Fibroblast of the conjunctiva (primary cell): ENCODE measurements at places on chromosomes 2 and 18.

DNA sequence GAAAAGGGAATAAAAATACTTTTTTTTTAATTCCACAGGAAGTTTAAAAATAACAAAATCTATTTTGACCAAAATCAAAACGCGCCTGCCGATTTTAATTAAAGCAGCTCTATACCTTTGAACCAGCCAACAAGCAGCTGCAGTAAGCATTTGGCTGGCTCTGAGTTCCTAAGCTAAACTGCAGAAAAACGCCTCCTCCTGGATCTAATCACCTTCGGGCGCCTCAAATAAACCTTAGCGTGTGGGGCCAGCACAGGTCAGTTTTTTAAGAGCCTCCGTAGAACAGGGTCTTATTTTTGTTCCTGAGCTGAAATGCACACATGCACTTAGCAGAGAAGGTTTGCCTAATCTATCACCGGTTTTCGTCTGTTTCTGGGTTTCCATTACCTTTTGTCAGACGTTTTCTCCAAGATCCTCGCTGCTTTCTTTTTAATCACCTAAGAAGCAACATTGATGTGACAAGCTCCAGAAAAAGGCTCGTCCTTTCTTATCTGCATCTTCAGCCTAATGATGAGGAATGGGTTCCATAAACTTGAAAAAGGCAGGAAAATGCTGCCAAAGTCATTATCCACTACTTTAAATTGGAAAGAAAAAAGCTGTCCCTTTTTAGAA is 64.7 kb upstream of the HNRNPA3 start:
- no peak for DNase-seq

DNA sequence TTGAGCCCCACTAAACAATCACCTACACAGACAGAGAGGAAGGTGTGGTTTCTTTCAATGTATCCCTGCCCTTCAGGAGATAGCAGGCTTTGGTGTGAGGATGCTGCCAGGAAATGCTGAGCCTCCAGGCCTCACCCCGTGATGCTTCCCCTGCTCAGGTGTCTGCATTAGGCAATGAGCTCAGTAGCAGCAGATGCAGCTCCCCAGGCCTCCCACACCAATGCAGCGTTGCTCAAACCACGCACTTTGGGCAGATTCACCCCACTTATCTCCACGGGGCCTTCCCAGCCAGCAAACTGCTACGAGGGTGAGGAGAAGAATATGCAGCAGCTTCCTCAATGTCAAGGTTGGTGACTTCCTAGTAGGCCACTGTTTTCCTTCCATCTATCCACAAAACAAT is 229.3 kb upstream of the PXDN start:
- no peak for DNase-seq

- no peak for DNase-seq
Observed at GRCh38 chr2:134795765-134796164, 42.7 kb upstream of the ACMSD start.

- DNase-seq: no peak
Observed at GRCh38 chr18:26556573-26556972, 8.2 kb upstream of the KCTD1 start.

- DNase-seq: no peak
Observed at GRCh38 chr2:12436483-12436882, 280.3 kb upstream of the TRIB2 start.

DNA sequence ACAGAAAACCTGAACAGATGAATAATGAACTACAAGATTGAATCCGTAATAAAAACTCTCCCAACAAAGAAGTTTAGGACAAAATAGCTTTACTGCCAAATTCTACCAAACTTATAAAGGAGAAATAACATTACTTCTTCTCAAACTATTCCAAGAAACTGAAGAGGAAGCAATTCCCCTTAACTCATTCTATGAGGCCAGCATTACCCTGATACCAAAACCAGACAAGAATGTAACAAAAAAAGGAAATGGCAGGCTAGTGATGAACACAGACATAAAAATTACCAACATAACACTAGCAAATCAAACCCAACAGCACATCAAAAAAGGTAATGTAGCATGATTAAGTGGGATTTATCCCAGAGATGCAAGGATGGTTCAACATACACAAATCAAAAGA is 213.7 kb upstream of the FOSL2 start:
- DNase-seq: no peak

GRCh38 chr2:127428815-127429109 is 10.5 kb downstream of the PROC start:
- DNase-seq: no peak

DNA sequence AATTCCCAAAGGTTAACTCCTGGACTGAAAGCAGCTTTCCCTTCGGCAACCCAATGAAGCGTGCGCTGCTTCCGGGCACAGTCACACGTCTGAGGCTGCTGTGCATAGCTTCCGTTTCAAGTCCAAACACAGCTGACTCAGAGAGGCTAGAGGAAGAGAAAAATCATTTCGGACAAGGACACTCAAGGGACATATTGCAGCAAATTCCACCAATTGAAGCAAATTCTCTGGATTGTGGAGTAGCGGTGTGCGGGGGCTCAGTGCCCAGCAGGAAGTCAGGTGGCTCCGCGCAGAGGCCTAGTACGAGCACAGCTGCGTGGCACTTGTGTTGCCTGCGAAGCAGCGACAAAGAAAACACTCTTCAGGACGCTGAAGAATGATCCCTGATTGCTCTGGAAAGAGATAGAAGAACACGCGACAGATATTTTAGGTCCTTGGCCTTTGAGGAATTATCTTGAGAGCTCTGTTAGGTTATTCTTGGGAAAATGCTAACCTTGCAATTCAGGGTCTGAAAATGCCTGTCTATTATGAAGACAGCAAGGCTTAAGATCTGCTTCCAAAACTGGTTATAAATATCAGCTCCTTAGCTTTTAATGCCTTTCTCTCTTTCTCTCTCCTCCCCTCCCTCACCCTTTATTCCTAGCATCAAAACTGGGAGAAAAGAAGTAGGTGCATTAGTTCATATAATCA is 352.6 kb upstream of the DLGAP1 start:
- DNase-seq: no peak

GRCh38 chr2:121611730-121612705 is 37.2 kb downstream of the CLASP1 start:
- no peak for DNase-seq

DNA sequence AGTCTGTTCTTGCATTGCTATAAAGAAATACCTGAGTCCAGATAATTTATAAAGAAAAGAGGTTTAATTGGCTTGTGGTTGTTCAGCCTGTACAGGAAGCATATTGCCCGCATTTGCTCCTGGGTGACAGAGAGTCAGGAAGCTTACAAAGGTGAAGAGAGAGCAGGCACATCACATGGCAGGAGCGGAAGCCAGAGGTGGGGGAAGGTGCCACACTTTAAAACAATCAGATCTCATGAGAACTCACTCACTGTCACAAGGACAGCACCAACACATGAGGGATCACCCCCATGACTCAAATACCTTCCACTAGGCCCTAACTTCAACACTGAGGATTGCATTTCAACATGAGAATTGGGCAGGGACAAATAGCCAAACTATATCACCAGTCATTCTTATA is 124.8 kb upstream of the COL5A2 start:
- no peak for DNase-seq

DNA sequence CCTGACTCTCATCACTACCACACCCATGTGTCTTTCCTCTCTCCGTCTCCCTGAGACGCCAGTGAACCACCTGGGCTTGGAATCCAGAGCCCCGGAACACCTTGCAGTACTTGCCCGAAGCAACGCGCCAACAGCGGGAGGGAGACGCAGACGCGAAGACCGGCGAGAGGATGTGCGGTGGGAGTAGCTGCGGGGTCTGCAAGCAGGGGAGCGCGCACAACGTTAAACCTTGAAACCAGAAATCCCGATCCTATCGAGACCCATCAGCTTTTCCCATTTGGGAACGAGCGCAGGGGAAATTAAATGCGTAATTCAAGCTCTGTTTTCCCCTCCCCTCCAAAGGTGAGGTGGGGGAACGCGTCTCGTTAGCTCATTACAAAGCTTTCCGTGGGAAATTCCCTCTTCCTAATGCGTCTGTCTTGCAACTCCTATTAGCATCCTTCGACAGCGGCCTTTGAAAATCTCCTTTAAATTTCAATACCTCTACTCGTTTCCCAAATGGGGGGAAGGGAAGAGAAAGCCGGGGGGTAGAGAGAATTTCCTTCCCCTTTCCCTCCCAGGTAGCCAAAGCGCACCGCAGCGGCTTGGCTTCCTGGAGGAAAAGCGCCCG is 421 bp upstream of the CNTNAP5 start:
- DNase-seq: no peak

DNA sequence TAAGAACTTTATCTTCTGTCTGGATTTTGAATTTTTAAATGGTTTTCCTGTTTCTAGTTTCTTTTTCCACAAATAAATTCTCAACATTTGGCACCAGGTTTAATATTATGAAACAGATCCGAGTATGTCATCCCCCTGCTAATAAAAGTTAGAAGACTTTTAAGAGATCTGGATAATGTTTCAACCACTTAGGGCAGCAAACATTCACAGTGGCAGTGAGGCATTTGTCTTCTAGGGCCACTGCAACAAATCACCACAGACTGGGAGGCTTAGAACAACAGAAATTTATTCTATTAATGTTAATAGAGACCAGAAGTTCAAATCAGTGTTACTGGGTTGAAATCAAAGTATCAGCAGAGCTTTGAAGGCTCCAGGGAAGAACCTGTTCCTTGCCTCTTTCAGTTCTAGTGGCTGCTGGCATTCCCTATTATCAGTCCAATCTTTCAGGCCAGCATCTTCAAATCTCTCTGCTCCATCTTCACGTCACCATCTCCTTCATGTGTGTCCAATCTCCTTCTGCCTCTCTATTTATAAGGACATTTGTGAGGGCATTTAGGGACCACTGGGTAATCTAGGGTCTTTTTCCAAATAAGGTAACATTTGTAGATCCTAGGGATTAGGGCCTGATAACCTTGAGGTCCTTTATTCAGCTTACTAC is 23.4 kb downstream of the ACSL3 start:
- DNase-seq: no peak

GRCh38 chr2:42859006-42859552 is 66.7 kb upstream of the HAAO start:
- peak; percentile 75 for DNase-seq

GRCh38 chr2:176647325-176648165 is 378.3 kb downstream of the MTX2 start:
- no peak for DNase-seq

- no peak for DNase-seq
Observed at GRCh38 chr2:217863883-217864282, 138.9 kb downstream of the TNS1 start.

- DNase-seq: no peak
Observed at GRCh38 chr2:207933396-207934065, 91.8 kb downstream of the PLEKHM3 start.

GRCh38 chr18:78732273-78733210 is 247.1 kb upstream of the SALL3 start:
- no peak for DNase-seq

DNA sequence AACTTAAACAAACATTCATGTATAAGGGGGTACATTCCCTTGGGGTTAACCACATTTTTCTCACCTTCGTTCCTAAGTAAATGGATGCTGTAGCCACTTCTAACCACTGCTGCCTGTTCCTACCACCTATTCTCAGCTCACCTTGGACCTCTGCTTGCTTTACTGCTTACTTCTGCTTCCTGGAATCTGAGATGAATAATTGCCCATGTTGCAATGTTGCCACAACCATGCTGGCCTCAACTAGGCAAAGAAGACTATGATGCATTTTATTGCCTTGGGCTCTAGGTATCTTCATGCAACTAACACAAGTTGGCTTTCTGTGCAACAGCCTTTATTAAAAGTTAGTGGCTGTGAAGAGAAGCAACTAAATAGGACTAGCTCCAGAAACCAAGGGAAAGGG is 106.3 kb upstream of the TCF4 start:
- no peak for DNase-seq

DNA sequence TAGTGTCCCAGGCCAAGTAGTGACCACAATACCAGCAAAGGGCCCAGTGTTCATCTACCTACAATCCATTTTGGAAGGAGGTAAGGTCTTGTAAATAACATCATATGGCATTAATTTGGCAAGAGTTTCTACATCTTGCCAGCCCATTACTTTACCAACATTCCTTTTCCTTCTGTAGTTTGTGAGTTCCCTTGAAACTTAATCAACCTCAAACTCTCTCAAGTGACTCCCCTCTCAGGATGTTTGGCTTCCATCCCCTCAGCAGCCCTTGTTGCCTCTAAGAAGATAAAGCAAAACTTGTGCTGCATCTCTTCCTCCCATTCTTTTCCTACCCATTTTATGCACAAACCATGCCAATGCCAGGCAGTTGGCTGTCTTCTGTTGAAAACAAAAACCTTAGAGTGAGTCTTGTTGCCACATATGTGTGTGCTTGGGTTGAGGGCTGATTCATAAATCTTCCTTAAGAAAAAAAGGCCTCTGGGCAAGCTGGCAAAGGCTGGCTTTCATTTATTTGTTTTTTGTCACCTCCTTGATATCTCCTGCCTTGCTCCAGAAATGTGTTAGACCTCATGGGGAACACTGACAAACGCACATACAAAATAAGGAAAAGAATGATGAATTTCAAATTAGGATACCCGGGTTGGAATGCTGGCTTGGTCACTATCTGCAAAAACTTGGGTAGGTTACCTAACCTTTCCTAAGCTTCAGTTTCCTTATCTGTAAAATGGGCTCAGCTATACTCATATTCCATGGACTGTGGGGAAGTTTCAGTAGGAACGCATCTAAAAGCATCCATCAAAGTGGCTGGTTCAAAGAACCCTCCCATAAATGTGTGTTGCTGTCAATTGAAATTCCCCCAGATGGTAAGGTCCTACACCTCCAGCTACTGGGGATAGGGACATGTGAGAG is 29.4 kb upstream of the ST3GAL5 start:
- DNase-seq: no peak

DNA sequence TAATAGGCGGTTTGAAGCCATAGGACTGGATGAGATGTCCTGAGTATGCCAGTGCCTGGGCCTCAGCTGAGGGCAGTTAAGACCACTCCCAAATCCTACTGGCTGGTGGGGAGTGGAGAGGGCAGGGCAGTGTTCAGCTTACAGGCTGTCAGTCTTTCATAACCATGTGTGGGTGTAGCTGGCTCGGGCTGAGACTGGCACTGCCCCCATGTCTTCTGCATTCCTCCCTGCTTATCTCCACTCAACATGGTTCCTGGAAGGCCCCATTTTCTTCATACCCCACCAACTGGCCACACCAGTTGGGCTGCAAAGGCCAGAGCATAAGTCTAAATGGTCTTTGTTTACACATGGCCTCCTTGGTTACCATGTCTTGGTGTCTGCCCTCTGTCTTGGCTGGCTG is 17.2 kb upstream of the IL37 start:
- DNase-seq: no peak
